Endothelial cell of umbilical vein (primary cell): ENCODE measurements at places on chromosomes 2 and 18. TPM values are rescaled to one million over a fixed set of nuclear protein-coding genes. Genes with fewer than 3 reads are reported as not detected.

The ECEL1 gene
- not detected in 2 replicates for total RNA-seq

The BCL2 gene
- total RNA-seq: 3.8 and 5.0 TPM in 2 replicates

The C2orf80 gene
- total RNA-seq: not detected in 2 replicates

The GBX2 gene
- 3.6 TPM in 2 replicates for total RNA-seq

- H3K4me1 ChIP-seq: peaks cover 41% of the 10 kb centered on the region
- H3K36me3 ChIP-seq: peaks cover 38% of the 10 kb centered on the region
These were observed 89.2 kb upstream of the STK17B start for GRCh38 chr2:196260546-196260945.

- no peaks in the 10 kb centered on the region for H3K27me3 ChIP-seq
- no peaks in the 10 kb centered on the region for H3K4me1 ChIP-seq
- no peaks in the 10 kb centered on the region for H3K36me3 ChIP-seq
- no peak overlapping the region for H3K4me3 ChIP-seq
These were observed 93.0 kb downstream of the LBH start for GRCh38 chr2:30324245-30324908.

DNA sequence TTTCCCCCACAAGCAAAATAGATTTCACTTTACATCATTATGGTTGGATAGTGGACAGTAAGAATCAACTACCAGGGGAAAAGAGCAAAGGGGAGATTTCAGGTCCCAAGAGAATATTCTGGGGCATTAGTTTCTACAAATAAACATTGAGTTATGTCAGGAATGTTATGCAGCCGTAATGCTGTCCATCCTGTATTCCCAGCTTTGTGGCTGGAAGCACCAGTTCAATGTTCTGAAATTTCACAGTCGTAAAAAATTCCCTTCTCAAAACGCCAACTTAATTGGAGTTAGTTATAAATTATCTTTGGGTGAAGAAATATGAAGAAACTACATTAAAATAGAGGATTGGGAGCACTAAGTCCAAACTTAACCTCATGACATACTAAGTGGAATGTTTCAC lies 141.5 kb upstream of the FIGN start:
- no peak overlapping the region for H3K4me3 ChIP-seq
- no peaks in the 10 kb centered on the region for H3K36me3 ChIP-seq
- no peaks in the 10 kb centered on the region for H3K4me1 ChIP-seq
- H3K27ac ChIP-seq: no peak overlapping the region
- H3K27me3 ChIP-seq: no peaks in the 10 kb centered on the region

GRCh38 chr2:224934526-224935188 lies 107.6 kb downstream of the DOCK10 start:
- H3K36me3 ChIP-seq: no peaks in the 10 kb centered on the region
- no peak overlapping the region for H3K27ac ChIP-seq
- DNase-seq: no peak
- no peak overlapping the region for H3K4me3 ChIP-seq

DNA sequence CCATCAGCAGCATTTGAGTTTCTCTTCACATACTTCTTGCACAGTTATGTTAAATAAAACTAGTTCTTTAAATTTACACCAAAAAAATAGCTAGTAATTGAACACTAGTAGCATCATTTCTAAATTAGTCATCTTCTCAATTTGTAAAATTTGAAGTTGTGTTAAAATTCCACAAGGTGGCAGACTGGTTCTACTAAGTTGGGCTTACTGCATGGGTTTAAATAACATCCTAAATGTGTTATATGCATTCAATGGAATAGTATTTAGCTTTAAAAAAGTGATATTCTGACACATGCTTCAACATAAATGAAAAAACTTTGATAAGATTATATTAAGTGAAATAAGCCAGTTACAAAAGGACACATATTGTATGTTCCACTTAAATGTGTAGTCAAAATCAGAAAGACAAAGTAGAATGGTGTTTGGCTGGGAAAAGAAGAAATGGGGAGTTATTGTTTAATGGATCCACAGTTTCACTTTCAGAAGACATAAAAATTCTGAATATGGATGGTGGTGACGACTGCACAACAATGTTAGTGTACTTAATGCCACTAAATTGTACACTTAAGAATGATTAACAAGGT lies 28.7 kb upstream of the RPRD1A start:
- no peaks in the 10 kb centered on the region for H3K4me1 ChIP-seq
- H3K27ac ChIP-seq: no peak overlapping the region
- peaks cover 17% of the 10 kb centered on the region for H3K27me3 ChIP-seq
- H3K4me3 ChIP-seq: no peak overlapping the region
- DNase-seq: peak; percentile 55
